Uterine smooth muscle cell (primary cell): ENCODE measurements at places on chromosomes 7 and 10. TPM values are rescaled to one million over a fixed set of nuclear protein-coding genes. Genes with fewer than 3 reads are reported as not detected.

The DPYSL4 gene
- total RNA-seq = 2.1 and 2.3 TPM in 2 replicates

The SHOC2 gene
- 50.1 and 67.0 TPM in 2 replicates for total RNA-seq

The RHOBTB1 gene
- total RNA-seq = 8.7 and 16.4 TPM in 2 replicates

The SPRN gene
- total RNA-seq = 0.22 and 0.50 TPM in 2 replicates

The PLAU gene
- total RNA-seq = 81.5 and 153 TPM in 2 replicates

The GDF10 gene
- total RNA-seq = 0.11 and 0.12 TPM in 2 replicates

The CD36 gene
- total RNA-seq = 1.5 and 2.6 TPM in 2 replicates

The SPDYE11 gene
- total RNA-seq = not detected in 2 replicates

The LIPM gene
- total RNA-seq = not detected in 2 replicates

The COL1A2 gene
- 1,878 and 5,796 TPM in 2 replicates for total RNA-seq

The DCLRE1A gene
- total RNA-seq = 9.1 and 13.1 TPM in 2 replicates

The DPY19L1 gene
- 34.6 and 34.7 TPM in 2 replicates for total RNA-seq

The KLF14 gene
- under 0.01 and 0.11 TPM in 2 replicates for total RNA-seq

The SLC18A3 gene
- total RNA-seq = not detected in 2 replicates

The EIF4EBP2 gene
- total RNA-seq = 16.4 and 17.2 TPM in 2 replicates

The NEUROD6 gene
- total RNA-seq = not detected in 2 replicates

The WIPF3 gene
- total RNA-seq = not detected in 2 replicates

The RASA4 gene
- total RNA-seq = 2.7 and 5.9 TPM in 2 replicates

The ZNF33A gene
- total RNA-seq = 9.1 and 12.2 TPM in 2 replicates

The VAX1 gene
- total RNA-seq = not detected in 2 replicates

The EFCAB10 gene
- not detected in 2 replicates for total RNA-seq

The STAG3 gene
- 0.62 and 1.00 TPM in 2 replicates for total RNA-seq

The FZD1 gene
- 18.7 and 25.1 TPM in 2 replicates for total RNA-seq

The RGS10 gene
- 66.5 and 67.0 TPM in 2 replicates for total RNA-seq

The GTF2IRD1 gene
- total RNA-seq = 29.8 and 31.1 TPM in 2 replicates

The CELF2 gene
- total RNA-seq = 5.4 and 11.5 TPM in 2 replicates

The SFMBT2 gene
- 3.5 and 4.1 TPM in 2 replicates for total RNA-seq

The MKI67 gene
- 10.1 and 48.0 TPM in 2 replicates for total RNA-seq

The EMX2 gene
- 2.2 and 3.6 TPM in 2 replicates for total RNA-seq

The TSPAN13 gene
- 7.6 and 9.7 TPM in 2 replicates for total RNA-seq

The SYCE1 gene
- not detected in 2 replicates for total RNA-seq

The MMP21 gene
- under 0.01 TPM in 1 of 2 replicates, not detected in the other for total RNA-seq

The OR2A7 gene
- total RNA-seq = 0.12 TPM in 1 of 2 replicates, not detected in the other

The NANOS1 gene
- under 0.01 and 0.37 TPM in 2 replicates for total RNA-seq

The ARPC1B gene
- 473 and 553 TPM in 2 replicates for total RNA-seq

The PRRT4 gene
- under 0.01 and 0.12 TPM in 2 replicates for total RNA-seq
